Effector CD8-positive, alpha-beta T cell (primary cell): ENCODE measurements at places on chromosomes 6 and 20.

- no peak for DNase-seq
Measured at GRCh38 chr6:90537723-90538258, 49.1 kb downstream of the MAP3K7 start.

DNA sequence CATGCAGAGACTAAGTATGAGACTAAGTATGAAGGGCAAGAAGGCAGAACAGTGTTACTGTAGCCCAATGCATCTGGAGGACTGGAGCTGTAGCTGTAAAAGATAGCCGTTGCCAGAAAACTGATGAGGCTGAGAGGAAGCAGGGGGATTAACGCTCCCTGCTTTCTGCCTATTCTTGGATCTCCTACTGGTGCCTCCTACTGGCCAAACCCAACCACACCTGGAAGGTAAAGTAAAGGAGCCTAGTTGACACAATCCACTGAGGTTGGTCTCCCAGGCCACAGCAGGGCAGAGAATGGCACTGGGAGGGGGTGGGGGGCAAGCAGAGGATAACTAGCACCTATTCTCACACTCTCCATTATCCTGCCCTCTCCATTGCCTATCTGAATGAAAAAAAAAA lies 105.0 kb upstream of the MRPS10 start:
- no peak for DNase-seq

- DNase-seq, result no peak
Measured at GRCh38 chr6:122610690-122611455, 668 bp downstream of the PKIB start.

DNA sequence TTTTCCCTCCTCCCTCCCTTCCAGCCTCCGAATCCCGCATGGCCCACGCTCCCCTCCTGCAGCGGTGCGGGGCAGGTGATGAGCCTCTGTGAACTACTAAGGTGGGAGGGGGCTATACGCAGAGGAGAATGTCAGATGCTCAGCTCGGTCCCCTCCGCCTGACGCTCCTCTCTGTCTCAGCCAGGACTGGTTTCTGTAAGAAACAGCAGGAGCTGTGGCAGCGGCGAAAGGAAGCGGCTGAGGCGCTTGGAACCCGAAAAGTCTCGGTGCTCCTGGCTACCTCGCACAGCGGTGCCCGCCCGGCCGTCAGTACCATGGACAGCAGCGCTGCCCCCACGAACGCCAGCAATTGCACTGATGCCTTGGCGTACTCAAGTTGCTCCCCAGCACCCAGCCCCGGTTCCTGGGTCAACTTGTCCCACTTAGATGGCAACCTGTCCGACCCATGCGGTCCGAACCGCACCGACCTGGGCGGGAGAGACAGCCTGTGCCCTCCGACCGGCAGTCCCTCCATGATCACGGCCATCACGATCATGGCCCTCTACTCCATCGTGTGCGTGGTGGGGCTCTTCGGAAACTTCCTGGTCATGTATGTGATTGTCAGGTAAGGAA lies at the start of gene OPRM1:
TSS of gene OPRM1 (plus strand) at position 10 of the 612 bp plus-strand sequence. CDS start at position 315, 305 bp downstream.
- no peak for DNase-seq

GRCh38 chr6:115203381-115203780 lies 857.3 kb downstream of the FRK start:
- DNase-seq, result no peak

GRCh38 chr6:145863366-145863765 lies 48.8 kb upstream of the FBXO30 start:
- no peak for DNase-seq

GRCh38 chr6:44078827-44079671 lies 48.2 kb downstream of the MRPL14 start:
- no peak for DNase-seq

DNA sequence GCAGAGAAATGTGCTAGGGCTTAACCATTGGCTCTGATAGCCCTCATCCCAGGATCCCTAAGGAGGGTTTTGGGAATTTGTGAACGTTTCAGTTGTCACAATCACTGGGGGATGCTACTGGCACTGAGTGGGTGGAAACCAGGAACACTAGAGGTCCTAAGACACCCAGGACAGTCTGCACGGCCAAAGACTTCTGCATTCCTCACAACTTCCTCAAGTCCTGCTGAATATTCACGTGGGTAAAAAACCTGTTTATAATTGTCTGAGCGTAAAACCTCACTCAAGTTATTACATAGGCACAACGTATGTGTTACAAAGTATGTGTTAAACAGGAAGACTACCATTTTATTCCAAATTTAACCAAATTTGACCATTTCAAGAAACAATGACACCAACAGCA lies 52.4 kb downstream of the GMDS start:
- DNase-seq, result no peak

DNA sequence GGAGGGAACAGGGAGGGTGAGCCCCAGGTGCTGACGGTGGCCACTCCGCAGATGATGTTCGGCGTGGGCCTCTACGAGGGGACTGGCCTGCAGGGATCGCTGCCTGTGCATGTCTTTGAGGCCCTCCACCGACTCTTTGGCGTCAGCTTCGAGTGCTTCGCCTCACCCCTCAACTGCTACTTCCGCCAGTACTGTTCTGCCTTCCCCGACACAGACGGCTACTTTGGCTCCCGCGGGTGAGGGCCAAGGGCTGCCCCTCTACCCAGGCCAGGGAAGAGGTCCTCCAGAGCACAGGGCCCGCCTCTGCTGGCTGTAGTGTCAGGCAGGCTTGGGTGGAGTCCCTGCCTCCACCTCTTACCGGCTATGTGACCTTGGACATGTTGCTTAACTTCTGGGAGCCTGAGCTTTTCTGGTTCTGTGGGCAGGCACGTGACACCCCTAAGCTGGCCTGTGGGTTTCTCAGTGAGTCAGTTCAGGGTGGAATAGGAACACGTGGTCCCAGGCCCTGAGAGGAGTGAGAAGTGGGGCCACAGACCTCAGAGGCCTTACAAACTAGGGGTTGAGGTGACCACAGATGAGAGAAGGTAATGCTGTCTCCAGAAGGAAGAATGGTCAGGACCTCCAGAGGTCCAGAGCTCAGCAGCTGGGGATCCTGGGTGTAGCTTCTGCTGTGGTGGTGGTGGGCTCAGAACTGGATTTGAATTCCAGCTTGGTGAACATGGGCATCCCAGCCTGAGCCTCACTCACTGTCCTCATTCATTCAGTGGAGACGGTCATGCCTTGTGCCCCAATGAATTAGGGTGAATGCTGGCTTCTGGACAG lies 11.9 kb downstream of the PCIF1 start:
- DNase-seq, result no peak

- no peak for DNase-seq
Measured at GRCh38 chr6:22828179-22829062, 259.1 kb downstream of the HDGFL1 start.

- DNase-seq, result no peak
Measured at GRCh38 chr6:157261606-157262005, 61.7 kb downstream of the TMEM242 start.

GRCh38 chr20:57660181-57660921 lies 40.1 kb upstream of the ZBP1 start:
- no peak for DNase-seq

DNA sequence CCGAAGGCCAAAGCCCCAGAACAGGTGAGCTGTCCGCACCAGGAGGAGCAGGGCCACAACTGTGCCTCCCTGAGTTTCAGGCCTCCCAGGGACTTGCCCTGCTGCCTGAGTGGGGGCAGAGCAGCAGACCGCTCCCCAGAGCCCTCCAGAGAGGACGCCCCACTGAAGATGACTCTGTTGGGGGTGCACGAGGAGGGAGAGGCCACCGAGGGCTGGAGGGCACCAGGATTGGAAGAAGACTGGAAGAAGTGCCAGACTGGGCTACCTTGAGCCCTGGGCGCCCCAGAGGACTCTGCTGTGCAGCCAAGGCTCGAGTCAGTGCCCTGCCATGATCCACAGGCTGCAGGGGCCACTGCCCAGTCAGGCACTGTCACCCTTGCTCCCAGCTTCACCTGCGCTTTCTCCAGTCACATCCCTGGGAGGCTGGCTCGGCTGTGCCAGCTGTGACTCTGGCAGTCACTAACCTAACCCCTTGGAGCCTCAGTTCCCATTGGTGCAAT lies 11.3 kb downstream of the CST7 start:
- no peak for DNase-seq

DNA sequence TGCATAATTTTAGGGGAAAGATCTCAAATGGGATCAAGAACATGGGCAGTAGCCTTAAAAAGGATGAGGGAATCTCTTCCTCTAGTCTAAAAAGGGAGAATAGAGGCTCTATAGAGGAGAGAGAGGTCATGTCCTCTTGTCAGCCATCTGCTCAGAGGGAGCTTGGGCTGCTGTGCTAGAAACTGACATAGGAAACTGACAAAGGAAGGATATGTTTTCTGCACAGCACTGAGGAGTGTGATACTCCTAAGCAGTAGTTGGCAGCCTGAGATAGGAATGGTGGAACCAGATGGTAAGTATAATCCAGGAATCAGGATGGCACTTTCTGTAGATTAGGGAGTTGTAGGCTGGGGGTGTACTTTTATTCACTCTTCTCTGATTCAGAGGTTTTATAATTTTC lies 59.2 kb downstream of the PTPRA start:
- no peak for DNase-seq

- DNase-seq, result no peak
Measured at GRCh38 chr6:89862698-89863097, 31.6 kb upstream of the GJA10 start.

GRCh38 chr6:49826743-49827406 lies 39.5 kb downstream of the CRISP1 start:
- no peak for DNase-seq

- DNase-seq, result peak; percentile 17
Measured at GRCh38 chr6:27251606-27252251, 4.2 kb downstream of the PRSS16 start.

GRCh38 chr6:46090115-46091079 lies 39.4 kb upstream of the ENPP4 start:
- DNase-seq, result peak; percentile 16

- DNase-seq, result no peak
Measured at GRCh38 chr20:53179749-53180148, 207.6 kb downstream of the TSHZ2 start.

- no peak for DNase-seq
Measured at GRCh38 chr6:11625302-11625701, 87.8 kb downstream of the TMEM170B start.

DNA sequence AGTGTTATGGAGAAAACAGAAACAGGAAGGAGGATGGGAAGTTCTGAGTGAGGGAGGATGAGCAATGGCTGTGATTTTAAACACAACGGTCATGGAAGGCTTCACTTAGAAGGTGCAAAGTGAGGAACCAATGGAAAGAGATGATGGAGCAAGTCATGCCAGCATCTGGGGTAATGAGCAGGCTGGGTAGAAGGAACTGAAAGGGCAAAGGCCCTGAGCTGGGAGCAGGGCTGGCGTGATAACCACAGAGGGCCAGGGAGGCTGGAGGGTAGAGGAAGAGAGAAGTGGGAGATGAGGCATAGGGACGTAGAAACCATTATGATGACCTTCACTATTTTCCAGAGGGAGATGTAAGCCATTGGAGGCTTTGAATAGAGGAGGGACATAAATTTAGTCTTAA lies 43.6 kb downstream of the NHLRC1 start:
- DNase-seq, result no peak

DNA sequence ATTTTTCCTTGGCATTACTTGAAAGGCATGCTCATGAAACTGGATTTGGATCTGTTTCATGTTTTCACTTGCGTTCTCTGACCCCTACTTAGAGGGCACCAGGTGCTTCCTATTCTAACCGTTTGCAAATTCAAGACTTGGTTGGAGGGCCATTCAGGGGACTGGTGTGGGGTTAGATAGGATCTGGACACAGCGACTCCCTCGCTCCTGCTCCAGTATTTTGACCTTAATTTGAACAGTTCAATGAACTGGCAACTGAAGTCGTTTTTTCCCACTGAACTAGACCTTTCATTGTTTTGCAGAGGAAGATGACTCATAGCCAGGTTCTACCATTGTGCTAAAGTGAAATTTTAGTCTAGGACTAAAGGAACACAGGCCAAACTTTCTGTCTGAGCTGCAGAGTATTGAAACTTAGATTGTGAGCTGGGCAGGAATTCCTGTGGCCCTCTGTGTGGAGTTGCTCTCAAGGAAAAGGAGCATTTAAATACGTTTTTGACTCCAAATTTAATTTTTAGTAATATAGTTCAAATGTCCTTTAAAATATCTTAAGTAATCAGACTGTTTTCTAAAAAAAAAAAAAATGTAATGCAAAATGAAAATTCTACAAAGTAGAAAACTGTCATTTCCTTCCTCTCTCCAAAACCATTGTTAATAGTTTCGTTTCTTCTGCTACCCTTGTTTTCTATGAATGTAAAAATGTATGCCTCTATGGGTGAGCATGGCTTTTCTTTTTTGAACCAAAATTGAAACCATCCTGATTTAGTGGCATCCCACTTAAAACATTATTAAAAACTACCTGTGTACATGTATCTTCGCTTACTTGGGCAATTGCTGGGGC lies 64.8 kb downstream of the UTRN start:
- no peak for DNase-seq

GRCh38 chr20:24983896-24984295 lies 8.7 kb downstream of the APMAP start:
- DNase-seq, result no peak

DNA sequence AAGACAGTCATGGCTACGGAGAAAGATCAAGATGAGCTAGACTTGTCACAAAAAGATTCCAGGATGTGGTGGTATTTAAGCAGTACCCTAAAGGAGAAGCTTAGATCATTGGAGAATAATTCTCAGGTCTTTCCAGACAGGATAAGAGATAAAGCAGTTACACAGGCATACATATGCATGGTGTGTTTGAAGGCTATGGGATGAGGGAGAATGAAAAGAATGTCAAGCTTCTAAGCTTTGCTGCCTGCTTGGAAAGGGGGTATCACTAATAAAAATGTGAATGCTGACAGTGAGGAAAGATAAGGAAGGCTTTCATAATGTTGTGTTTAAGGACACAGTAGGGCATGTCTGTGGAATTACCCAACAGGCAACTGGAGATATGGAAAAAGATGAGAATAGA lies 28.1 kb downstream of the RWDD2A start:
- DNase-seq, result no peak

DNA sequence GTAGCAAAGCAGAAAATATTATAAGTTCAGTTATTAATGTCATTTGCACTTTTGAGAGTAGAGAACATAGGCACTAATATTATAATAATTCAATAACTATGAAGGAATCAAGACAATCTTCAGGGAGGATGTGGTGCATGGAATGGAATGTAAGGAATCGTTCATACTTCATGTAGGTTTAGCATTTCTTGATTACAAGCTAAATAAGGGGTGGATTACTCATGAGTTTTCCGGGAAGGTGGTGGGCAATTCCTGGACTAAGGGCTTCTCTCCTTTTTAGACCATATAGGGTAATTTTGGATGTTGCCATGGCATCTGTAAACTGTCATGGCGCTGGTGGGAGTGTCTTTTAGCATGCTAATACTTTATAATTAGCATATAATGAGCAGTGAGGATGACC lies 9.1 kb upstream of the BTNL2 start:
- no peak for DNase-seq

GRCh38 chr6:134026597-134026996 lies 25.8 kb downstream of the SLC2A12 start:
- DNase-seq, result no peak
